ENCODE measurements at places on chromosomes 1 and 21.

DNA sequence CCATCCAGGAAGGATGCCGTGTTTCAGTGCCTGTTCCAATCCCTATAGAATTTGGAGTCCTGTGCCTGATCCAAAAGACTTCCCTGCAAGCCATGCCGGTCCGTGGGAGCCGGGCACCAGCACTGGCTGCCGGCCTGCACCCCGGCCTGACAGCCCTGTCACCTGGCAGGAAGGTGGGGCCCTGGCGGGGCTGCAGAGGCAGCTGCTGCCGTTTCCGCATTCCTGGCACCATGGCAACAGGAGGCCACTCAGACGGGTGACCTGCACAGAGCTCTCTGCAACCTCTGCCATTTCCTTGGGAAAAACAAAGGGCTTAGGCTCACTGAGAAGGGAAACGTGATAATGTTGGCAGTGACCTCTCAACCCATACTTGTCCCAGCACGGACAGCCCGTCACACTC lies 63.2 kb upstream of the TMEM51 start:
- no peak for DNase-seq

GRCh38 chr1:229230140-229230892 lies 40.6 kb upstream of the RAB4A start:
- DNase-seq, result no peak

- DNase-seq, result no peak
These were observed 8.1 kb downstream of the PSRC1 start for GRCh38 chr1:109274533-109275476.

DNA sequence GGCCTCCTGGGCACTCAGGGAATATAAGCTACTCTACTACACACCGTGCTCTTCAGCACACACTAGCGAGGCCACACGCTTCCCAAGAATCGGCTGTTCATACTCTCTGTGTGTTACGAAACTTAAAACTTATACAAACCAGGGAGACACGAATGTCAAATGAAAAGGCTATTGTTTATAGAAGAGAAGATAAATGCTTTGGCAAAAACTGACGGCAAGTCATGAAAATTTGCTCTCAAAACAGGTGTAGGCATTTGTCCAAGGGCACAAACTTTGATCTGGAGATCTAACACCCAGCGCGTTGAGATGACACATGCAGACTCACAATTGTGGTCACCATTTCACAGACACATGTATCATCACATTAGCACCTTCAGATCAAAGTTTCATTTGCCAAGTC lies 46.1 kb downstream of the USP48 start:
- DNase-seq, result no peak

- no peak for DNase-seq
These were observed 16.2 kb downstream of the RHOU start for GRCh38 chr1:228751360-228752098.

- DNase-seq, result no peak
These were observed 53.9 kb upstream of the ASPM start for GRCh38 chr1:197200272-197200899.

- DNase-seq, result no peak
These were observed 59.3 kb upstream of the GNG12 start for GRCh38 chr1:67892476-67893125.

DNA sequence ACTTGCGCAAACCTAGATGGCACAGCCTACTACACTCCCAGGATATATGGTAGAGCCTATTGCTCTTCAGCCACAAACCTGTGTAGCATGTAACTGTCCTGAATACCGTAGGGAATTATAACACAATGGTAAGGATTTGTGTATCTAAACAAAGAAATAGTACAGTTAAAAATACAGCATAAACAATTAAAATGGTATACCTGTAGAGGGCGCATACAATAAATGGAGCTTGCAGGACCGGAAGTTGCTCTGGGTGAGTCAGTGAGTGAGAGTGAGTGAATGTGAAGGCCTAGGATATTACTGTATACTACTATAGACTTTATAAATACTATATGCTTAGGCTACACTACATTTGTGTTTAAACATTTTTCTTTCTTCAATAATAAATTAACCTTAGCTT lies 99.3 kb downstream of the PLD5 start:
- DNase-seq, result no peak

- no peak for DNase-seq
These were observed 644 bp downstream of the UBE4B start for GRCh38 chr1:10033359-10033845.

DNA sequence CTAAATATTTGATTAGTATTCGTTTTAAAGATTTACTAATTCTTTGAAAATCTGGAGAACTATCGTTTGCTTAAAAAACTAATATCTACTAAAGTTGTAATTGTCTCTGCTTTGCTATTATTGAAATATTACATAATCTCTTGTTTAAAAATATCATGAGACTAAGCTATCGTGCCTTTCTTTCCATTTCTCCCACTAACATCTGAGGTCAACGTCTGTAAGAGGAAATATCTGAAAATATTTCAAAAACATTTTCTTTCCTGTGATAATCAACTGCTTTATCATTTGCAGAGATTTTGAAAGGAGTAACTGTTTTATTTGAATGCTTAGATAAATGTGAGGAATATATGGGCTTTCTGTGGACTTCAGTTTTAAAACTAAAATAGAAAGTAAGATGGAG lies 694.1 kb downstream of the USP25 start:
- DNase-seq, result no peak

- DNase-seq, result no peak
These were observed 201.2 kb upstream of the ADAMTS5 start for GRCh38 chr21:27168084-27168483.

Measured in stimulated activated CD8-positive, alpha-beta memory T cell treated with anti-CD3 and anti-CD28 coated beads, Interleukin-12 subunit alpha, Interleukin-12 subunit beta, amount 100 ng/mL, for 4 hours (primary cell).